Endothelial cell (in vitro differentiated cells): ENCODE measurements at places on chromosomes 2 and 18.

DNA sequence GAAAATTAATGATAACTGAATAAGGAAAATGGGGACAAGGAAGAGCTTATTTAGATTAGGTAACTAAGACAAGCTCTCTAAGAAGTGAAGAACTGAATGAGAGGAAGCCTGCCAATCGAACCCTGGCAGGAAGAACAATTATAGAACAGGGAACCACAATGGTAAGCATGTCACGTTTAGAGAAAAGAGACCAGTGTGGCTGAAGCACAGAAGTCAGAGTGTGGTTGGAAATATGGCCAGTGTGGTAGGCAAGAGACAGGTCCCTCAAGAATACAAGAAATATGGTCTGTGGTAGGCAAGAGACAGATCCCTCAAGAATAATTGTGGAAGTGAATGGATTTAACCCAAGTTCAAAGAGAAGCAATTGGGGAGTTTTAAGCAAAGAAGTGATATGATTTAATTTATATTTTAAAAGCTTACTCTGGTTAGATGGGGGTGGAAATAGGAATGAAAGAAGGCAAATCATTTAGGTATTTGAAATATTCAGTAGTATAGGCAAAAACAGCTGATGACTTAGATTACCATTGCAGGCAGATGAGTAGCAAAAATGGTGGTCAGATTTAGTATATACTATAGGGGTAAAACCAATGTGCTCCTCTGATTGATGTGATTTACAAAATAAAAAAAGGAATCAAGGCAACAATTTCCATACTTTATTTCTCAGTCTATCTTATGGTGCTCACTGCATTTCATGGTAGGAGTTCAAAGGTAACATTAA, 38.8 kb upstream of the ERMN start:
- no peaks in the 10 kb centered on the region for H3K4me1 ChIP-seq
- peaks cover 9% of the 10 kb centered on the region for H3K36me3 ChIP-seq
- no peak overlapping the region for H3K4me3 ChIP-seq
- no peaks in the 10 kb centered on the region for H3K27me3 ChIP-seq
- no peak overlapping the region for H3K27ac ChIP-seq
- no peak for DNase-seq

GRCh38 chr2:5940596-5941535, 248.7 kb downstream of the SOX11 start:
- no peak for DNase-seq
- no peak overlapping the region for H3K4me3 ChIP-seq
- H3K4me1 ChIP-seq, result no peaks in the 10 kb centered on the region
- H3K27me3 ChIP-seq, result peaks cover 6% of the 10 kb centered on the region
- no peak overlapping the region for H3K27ac ChIP-seq

- H3K36me3 ChIP-seq, result no peaks in the 10 kb centered on the region
- no peak overlapping the region for H3K4me3 ChIP-seq
- no peaks in the 10 kb centered on the region for H3K4me1 ChIP-seq
Measured at GRCh38 chr2:41821167-41821566, 226.7 kb upstream of the PKDCC start.

DNA sequence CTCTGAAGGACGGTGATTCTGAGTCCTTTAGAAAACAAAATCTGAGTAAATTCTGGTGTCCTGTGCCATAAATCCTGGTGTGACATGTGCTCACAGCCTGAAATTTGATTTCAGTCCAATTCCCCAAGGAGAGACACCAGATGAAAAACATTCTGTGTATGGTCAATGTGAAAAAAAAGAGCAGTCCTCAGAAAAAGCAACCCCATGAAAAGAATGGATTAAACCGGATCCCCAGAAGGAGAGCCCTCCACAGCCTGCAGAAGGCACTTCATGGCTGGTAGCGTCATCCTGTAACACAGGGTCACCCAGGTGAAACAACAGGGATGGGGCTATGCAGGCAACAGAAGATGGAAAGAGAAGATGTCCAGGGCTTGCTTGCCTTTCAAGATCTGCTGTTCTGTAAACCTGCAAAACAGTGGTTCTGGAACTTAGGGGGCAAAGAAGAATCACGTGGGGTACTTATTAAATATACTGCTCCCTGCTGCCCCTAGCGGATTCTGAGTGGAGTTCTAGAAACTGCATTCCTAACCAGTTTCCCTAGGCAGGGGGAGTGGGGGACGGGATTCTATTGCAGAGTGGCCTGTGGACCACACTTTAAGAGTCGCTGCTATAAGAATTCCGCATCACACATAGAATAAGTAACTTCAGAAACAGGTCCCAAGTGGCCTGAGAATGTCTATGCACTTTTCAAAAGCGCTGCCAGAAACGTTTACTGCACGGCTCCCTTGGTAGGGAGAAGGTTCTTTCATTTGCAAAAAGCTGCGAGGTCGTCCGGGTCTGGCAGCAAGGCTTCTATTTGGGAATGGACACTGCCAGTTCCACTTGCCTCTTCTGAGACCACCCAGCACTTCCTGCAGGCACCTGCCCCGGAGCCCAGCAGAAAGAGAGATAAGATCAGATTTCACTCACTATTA, 118.9 kb upstream of the ARL5A start:
- peaks cover 6% of the 10 kb centered on the region for H3K36me3 ChIP-seq
- H3K27ac ChIP-seq, result no peak overlapping the region
- H3K27me3 ChIP-seq, result peaks cover 2% of the 10 kb centered on the region
- DNase-seq, result peak; percentile 40

DNA sequence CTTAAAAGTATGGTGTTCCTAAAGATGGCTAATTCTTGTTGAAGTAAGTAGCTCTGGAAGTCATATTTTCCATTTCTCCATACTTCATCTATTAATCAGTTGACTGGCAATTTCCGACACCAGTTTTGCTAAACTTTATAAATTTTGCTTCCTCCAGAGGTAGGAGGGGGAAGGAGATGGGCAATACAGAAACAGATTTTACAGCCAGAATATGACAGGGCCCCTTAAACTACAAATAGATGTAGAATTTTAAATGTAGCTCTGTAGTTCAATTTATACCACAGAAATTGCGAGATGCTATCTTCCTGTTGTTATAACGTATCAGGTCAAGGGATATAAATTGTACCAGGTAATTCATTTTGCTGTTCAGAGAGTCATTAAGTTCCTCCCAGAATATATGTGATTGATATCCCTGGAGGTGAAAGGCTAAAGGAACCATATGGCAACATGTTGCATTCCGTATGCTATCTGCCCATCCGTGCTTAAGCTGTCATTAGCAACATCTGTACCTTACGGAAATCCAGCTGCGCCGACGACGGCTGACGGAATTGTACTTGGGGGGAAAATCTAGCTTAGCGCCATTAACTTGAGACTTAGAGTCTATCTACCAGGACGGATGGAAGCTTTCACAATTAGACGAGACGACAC, 8.4 kb upstream of the NR4A2 start:
- H3K4me1 ChIP-seq, result peaks cover 4% of the 10 kb centered on the region
- H3K27ac ChIP-seq, result peak overlapping the region; percentile 92
- H3K27me3 ChIP-seq, result peaks cover 8% of the 10 kb centered on the region
- no peak for DNase-seq
- peak overlapping the region; percentile 95 for H3K4me3 ChIP-seq
